Stimulated activated CD4-positive, alpha-beta T cell treated with anti-CD3 and anti-CD28 coated beads, Interleukin-12 subunit alpha, Interleukin-12 subunit beta, amount 100 ng/mL, for 48 hours (primary cell): ENCODE measurements at places on chromosomes 7 and 10.

- DNase-seq = no peak
Observed at GRCh38 chr7:1953199-1954190, 279.2 kb downstream of the MAD1L1 start.

- DNase-seq = no peak
Observed at GRCh38 chr10:114746531-114746930, 75.0 kb upstream of the FHIP2A start.

DNA sequence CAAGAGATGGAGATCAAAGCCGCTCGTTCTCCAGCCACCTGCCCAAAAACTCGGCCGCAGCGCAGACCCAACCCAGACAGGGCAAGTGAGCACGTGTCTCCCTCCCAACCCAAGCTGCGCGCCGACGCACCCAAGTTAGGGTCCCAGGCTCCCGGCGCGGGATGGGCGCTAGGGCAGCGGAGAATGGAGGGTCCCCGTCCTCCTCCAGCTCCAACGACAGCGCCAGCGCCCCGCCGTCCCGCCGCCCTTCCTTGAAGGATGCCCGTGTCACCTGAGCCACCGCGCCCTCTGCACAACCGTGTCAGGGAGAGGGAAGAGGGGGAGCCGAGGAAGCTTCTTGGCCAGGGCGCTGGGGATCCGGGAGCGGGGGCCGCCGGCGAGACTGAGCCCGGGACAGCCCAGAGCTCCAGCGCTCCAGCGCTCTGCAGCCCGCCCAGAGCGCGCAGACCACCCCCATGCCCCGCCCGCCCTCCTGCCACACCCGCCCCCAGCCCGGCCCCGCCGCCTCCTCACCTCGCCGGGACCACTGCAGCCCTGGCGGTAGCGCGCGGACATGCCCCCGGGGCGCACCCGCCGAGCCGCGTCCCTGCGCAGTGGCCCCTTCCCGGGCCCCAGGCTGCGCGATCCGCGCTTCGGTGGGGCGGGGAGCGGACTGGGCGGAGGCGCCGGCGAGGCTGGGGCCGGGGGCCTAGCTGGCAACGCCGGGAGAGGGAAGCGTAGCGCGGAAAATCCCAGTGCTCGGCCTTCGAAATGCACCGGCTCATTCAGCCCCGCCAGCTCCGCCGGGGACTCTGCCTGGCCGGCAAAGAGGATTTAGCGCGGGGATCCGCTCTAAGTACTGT is at the start of gene SLC16A12:
SLC16A12 (minus strand) TSS at position 424 of the 842 bp plus-strand sequence. CDS start 73,016 bp downstream, outside the sequence.
- DNase-seq = no peak

GRCh38 chr10:129658376-129659072 is 191.5 kb downstream of the MGMT start:
- DNase-seq = no peak

DNA sequence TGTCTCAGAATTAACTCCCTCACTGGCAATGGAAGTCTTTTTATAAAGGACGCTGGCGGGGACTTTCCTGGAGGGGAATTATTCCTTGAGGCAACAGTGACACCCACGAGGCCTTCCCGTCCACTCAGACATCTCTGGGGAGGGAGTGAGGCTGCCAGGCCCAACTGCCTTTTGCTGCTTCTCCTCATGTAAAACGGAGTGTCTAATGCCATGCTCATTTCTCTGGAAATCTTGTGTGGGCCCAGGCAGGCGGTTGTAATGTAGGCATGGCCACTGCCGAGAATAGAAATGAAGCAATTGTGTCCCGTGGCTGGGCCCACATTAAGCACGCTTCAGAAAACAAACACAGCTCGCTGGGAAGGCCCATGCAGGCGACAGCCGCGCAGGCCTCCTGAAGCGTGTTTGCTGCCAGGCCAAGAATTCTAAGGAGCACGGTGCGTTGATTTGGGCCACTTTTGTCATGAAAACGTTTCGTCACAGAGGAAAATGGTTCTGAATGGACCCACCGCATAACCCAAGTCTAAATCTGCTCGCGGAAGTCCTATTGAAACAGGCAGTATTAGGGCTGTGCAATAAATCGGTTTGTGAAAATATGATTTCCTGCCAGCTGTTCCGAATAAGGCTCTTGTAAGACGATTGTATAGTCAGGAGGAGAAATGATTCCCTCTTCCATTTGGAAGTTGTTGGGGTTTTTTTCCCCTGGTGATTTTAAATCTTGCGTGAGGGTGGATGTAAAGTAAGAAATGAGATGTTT is 104.2 kb upstream of the CHST15 start:
- no peak for DNase-seq

DNA sequence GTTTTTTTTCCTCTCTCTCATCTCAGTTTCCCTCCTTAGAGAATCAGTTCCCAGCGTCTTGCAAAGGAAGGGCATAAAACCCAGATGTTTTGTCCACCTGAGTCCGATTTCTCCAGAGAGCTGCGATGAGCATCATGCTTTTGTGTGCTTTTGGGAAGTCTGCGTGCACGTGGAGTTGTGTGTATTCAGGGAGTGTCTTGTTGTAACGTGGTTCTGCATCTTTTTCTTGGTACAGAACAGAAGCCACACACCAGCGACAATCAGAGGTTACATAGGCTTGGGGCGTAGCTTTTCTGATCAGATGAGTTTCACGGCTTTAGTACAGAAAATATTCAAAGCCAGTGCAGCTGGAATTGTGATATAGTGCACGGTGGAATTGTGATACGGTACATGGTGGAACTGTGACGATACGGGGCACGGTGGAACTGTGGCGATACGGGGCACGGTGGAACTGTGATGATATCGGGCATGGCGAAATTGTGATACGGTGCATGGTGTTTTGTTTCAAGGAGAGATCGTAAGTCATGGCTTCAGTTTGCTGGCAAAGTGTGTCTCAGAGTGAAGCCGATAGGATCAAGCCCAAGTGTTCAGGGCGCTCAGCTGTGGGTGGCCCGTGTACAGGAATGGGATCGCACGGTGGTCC is 32.8 kb downstream of the FOXK1 start:
- no peak for DNase-seq
